ENCODE measurements at places on chromosomes 7 and 10.

GRCh38 chr7:140326116-140326928 is 72.0 kb downstream of the SLC37A3 start:
- ATAC-seq, result peak; percentile 58

DNA sequence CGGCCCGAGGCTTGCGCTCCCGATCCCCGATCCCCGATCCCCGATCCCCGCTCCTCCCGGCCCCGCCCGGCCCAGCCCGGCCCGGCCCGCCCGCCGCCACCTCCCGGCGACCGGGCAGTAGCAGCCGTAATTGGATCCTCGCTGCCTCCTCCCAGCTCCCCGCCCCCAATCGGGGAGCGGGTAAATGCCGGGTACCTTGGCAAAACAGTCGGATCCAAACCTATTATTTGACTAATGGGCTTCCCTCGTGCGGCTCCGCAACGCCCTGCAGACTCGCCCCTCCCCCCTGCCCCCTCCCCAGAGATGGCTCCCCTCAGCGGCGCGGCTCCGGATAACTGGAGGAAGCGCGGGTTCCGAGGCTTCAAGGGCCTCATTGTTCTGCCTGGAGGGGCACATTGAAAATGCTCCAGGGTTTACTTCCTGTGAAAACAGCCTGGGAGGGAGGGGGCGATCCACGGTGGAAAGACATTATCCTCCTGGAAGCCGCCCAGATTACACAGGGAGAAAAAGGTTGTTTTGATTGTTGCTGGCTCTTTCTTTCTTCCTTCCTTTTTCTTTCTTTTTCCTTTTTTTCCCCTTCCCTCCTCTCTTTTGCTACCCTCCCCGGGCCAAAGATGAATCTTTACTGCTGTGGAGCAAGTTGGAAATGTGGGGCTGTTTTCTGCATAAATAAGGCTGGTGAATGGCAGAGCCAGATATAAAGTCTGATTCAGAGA is 94.7 kb upstream of the ZMIZ1 start:
- ATAC-seq, result no peak

DNA sequence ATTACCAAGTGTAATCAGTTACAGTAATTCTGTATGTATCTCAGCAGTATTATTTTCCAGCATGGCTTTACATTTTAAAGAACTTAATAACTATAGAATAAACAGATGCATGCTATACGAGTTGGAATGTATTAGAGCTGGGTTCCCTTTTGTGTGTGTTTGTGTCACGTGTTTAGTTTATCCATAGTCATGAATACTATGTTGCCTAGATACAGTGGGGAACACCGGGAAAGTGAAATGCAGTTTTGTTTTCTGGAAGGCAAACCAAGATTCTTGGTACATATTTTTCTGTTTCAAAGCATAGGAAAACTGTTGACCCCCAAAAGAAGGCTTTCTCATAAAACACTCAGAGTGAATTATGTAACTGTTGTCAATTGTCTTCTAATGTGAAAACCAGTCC is 119.0 kb downstream of the FANK1 start:
- ATAC-seq, result no peak

- ATAC-seq, result peak; percentile 55
Observed at GRCh38 chr10:8835453-8836167, 781.1 kb downstream of the GATA3 start.

GRCh38 chr10:119401671-119402395 is 140.7 kb downstream of the RGS10 start:
- no peak for ATAC-seq

All from activated CD4-positive, CD25-positive, alpha-beta regulatory T cell treated with anti-CD3 and anti-CD28 coated beads, Interleukin-2, amount 50 U/mL, for 24 hours (primary cell).